Right atrium auricular region (tissue), 2 donors: ENCODE measurements at places on chromosomes 13 and 19.

DNA sequence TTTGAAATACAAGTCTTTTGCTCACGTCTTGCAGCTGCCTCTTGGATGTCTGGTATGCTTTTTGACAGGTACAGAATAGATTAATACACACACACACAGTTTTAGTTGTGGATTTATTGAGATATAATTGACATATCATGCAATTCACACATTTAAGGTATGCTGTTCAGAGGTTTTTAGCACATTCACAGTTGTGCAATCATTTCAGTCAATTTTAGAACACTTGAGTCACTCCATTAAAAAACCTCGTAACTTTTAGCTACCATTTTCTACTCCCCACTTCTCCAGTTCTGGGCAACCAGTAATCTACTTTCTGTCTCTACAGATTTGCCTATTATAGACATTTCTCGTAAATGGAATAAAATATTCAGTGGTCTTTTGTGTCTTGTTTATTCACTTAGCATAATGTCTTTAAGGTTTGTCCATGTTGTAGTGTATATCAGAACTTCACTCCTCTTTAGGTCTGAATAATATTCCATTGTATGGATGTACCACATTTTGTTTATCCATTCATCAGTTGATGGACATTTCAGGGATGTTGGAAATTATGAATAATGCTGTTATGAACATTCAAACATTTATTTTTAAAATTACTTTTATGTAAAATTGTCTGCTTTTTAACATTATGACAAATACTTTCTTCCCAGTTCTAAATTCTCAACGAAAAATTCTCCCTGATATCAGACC is 2.5 kb upstream of the ZMYM2 start:
- no peak for DNase-seq

DNA sequence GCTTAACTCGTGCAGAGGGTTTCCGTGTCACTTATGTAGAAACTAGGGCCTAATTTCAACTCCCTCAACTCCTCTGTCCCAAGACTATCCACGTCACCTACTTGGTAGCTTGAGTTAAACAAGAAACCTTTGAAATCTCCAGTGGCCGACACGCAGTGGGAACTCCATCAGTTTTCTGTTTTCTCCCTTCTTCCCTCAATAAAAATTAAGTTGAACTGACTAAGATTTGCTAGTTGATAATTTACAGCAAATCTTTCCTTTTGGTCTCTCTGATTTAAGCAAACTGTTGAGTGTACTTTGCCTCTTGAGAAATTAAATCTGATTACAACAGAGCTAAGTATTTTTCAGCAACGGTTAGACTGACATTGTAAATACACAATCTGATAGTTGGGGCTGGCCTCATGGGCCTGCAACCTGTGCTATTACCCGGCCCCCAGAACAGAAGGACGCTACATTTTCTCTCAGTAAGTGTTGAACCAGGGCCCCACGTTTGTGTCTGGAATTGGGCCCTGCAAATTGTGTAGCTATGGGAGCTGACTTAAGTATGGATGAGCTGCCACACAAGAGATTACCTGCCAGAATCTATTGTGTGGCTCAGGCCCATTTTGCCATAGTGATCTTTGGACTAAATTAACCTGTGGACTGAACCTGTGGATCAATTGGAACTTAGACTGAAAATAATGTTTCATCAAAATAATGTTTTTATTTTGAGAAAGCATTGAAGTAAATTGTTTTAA is 708 bp upstream of the ESD start:
- DNase-seq: no peak

- DNase-seq: no peak
Observed at GRCh38 chr13:106418556-106418955, 116.9 kb downstream of the EFNB2 start.

DNA sequence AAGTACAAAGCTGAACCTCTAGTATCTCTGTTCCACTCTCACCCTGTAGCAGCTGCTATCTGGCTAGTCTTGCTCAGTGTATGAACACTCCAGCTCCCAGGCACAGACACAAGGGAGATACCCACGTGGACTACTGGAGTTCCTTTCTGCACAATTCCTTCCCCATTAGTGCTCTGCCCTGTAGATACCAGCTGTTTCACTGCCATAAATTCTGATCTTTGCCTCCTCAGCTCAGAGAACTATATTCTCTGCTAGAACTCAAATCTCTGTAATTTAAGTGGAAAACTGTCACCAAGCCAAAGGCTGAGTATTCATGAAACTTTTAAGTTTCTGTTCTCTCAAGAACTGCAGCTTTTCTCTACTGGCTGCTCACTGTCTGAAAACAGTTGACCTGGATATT is 273.7 kb downstream of the DIAPH3 start:
- no peak for DNase-seq

DNA sequence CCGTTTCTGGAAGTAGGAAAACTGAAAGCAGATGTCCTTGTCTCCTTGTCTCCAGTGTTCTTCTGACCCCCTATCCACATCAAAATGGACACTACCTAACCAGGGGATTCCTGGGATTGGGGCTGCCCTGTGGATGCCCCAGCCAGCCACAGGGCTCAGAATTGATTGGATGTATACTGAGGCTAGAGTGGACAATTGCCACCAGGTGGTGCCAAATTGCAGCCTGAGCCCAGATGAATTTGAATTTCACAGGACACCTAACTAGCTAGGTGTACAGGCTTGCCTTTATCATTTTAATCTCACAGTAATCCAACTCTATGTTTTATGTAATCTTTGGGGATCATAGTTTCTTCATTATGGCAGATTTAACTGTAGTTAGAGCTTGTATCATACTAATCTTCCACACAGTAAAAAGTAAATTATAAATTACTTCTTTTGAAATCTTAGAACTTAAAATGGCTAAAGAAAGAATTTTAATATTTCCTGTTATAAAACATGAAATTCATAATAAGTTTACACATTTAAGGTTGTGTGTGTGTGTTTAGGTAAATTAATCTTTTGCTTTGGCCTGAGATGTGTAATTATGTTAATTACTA is 58.0 kb downstream of the PIBF1 start:
- DNase-seq: no peak

DNA sequence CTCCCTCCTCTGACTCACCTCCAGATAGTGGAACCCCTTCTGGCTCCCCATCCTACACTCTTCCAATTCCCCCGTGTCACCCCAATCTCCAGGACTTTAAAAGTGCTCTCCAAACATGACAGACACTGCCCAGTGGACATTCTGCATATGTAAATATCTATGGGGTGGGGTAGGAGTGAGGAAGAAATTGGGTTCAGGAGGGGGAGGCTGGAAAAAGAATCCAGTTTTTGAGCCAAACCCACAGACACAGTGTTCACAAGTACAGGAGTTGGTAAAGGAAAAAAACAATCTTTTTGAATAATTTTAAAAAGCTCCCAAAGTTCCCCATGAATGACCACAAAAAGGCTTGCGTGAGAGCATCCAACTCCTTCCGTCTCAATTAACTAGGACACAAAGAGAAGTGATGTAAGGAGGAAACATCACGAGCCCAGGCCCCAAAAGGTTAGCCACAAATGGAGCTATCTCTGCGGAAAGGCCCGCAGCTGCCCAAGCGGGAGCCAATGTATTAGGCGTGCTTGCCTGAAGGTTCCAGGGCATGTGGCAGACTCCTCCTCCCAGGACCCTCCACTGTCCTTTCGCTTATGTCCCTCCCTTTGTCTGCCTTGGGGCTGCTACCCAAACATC is 18.0 kb downstream of the ZC3H4 start:
- DNase-seq: no peak

- no peak for DNase-seq
Observed at GRCh38 chr13:58827904-58828303, 1196.4 kb downstream of the PCDH17 start.

- no peak for DNase-seq
Observed at GRCh38 chr19:1105008-1105872, 1.4 kb downstream of the GPX4 start.

DNA sequence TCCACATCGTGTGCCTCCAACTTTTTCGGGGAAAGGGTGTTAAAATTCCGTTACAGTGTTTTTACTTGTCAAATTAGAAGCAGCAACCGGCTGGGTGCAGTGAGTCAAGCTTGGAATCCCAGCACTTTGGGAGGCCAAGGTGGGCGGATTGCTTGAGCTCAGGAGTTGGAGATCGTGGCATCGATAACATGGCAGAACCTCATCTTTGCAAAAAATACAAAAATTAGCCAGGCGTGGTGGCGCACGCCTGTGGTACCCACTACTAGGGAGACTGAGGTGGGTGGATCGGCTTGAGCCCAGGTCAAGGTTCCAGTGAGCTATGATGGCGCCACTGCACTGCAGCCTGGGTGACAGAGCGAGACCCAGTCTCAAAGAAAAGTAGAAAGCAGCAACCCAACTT is 1.1 kb upstream of the SLC35E1 start:
- DNase-seq: no peak

GRCh38 chr19:35468637-35469036 is 20.6 kb downstream of the FFAR2 start:
- DNase-seq: no peak

- no peak for DNase-seq
Observed at GRCh38 chr13:109592770-109593169, 193.6 kb downstream of the IRS2 start.

GRCh38 chr19:1813192-1814182 is 1.4 kb upstream of the ATP8B3 start:
- no peak for DNase-seq

DNA sequence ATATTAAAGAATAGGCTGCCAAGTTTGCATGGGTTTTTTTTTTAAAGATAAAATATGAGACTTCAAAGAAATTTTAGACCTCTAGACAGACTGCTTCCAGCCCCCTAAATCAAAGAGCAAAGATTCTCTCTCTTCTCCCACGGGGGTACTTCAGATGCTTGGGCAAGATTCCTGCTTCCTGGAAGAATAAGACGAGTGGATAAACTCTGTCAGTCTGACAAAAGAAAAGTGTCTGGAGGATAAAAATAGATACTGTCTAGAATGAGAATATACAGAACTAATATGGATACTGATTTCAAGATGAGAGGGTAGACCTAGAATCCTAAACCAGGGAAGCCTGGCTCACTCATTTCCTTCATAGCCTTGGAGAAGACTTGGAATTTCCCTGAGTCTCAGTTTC is 435.1 kb downstream of the FOXO1 start:
- DNase-seq: no peak

DNA sequence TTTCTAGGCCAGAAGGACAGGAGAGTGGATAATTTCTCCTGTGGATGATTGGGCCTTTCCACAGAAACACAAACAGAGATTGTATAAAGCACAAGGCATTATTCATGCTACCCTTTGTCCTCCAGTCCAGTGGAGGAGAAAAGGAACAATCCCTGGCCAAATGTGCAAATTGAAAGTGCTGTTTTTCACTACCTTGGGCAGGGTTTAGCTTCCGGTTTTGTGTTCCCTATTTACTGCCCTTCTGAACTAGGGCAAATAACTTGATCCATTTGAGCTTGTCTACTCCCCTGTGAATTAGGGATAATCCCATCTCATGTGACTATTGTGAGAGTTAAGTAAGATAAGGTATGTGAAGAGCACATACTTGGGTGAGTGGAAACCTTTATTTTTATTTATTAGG is 13.3 kb downstream of the PDX1 start:
- no peak for DNase-seq

DNA sequence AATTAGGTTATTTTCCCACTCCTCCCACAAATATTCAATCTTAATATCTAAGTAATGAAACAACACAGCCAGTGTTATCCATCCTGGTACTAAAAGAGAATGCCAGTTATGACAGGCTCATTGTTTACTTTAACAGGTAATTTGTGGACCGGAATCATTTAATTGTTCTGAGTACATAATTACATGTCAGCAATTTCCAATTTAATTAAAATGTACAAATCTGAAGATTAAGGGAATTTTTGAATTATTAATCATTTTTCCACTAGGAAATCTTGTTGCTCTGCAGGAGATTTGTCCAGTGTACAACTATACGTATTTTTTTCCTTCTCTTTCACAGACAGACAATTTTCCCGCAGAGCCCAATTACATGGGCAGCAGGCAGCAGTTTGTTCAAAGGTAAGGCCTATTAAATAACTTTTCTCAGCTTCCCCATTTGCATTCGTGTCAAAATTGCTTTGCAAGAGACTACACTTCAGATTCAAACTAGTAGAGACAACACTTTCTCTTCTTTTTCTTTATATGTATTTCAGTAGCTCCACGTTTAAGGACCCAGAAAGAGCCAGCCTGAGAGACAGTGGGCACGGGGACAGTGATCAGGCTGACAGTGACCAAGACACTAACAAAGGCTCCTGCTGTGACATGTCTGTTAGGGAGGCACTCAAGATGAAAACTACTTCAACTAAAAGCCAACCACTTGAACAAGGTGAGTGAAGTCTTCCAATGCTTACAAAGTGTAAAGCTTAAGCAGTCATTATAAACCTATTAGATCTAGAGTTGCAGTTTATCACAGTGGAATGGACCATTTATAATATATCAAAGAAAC is 34.8 kb downstream of the PCDH17 start:
- DNase-seq: no peak

DNA sequence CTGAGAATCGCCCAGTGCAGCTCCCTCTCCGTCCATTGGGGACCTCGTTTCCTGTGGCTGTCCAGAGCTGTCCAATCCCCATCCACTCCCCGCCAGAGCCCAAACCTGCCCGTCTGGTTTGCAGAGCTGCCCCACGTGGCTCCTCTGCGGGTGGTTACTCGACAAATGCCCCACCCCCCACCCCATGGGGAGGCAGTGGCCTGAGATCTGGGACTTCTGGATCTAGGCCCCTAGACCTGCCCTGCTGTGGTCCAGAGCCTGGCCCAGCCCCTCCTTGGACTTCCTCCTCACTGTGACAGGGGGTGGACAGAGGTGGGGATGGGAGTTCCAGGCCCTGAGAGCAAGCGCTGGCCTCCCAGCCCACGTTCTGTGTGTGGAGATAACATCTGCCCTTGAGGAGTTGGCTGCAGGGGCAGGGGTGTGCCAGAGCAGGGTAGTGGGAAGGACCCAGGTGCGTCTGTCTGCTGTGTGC is 29.1 kb downstream of the PAK4 start:
- DNase-seq: no peak
